ENCODE measurements at places on chromosomes 2 and 18. TPM values are rescaled to one million over a fixed set of nuclear protein-coding genes. Genes with fewer than 3 reads are reported as not detected.
A peak's percentile ranks its signal among the peaks of the same experiment; 100 is the strongest.

- H3K4me3 ChIP-seq: no peak overlapping the region
- DNase-seq: no peak
- H3K27me3 ChIP-seq: peaks cover 2% of the 10 kb centered on the region
- no peak overlapping the region for H3K27ac ChIP-seq
- no peaks in the 10 kb centered on the region for H3K36me3 ChIP-seq
Measured at GRCh38 chr2:150924878-150925277, 336.8 kb downstream of the RBM43 start.

Gene ZCCHC2
- total RNA-seq: 61.7 TPM

GRCh38 chr2:75560022-75560767 is 544 bp downstream of the EVA1A start:
- H3K4me3 ChIP-seq: peak overlapping the region; percentile 93
- H3K36me3 ChIP-seq: no peaks in the 10 kb centered on the region
- DNase-seq: peak; percentile 62
- peaks cover 22% of the 10 kb centered on the region for H3K4me1 ChIP-seq
- H3K27me3 ChIP-seq: peaks cover 44% of the 10 kb centered on the region

- H3K4me3 ChIP-seq: peak overlapping the region; percentile 29
- peaks cover 12% of the 10 kb centered on the region for H3K27me3 ChIP-seq
- peaks cover 7% of the 10 kb centered on the region for H3K36me3 ChIP-seq
Measured at GRCh38 chr2:65397122-65397521, 35.3 kb downstream of the SPRED2 start.

DNA sequence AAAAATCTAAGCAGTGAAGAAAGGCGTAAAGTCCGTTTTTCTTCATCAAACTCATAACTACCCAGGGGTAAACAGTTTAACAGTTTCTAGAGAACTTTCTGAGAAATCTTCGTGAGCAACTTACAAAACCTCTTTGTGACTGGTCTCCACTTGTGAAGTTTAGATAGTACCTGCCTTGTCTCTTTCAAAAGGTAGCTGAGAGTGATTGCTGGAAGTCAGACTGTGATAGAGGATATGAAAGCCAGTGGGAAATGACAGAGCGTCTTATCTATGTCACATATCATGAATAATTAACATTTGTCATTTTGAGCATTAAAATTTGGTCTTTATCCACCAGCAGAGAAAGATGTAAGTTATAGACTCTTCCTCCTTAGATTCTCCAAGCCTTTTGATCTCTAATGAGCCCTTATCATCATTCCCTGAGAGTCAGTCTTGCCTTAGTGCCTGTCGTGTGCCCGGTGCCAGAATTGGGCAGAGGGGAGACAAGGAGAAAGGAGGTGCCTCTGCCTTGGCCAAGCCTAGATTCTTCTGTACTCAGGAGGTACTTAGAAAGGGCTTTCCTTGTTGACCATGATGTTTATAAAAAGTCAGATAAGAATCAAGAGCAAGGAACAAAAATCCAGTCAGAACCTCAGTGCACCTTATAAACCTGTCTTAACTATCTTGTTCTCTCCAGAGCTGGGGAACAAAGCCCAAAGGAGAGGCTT is 205.1 kb upstream of the EPAS1 start:
- H3K4me3 ChIP-seq: no peak overlapping the region
- H3K4me1 ChIP-seq: peaks cover 4% of the 10 kb centered on the region
- H3K36me3 ChIP-seq: peaks cover 29% of the 10 kb centered on the region
- no peak for DNase-seq
- no peak overlapping the region for H3K27ac ChIP-seq
- H3K27me3 ChIP-seq: no peaks in the 10 kb centered on the region

Gene SLC4A5
- total RNA-seq: 3.6 TPM

GRCh38 chr18:8620845-8621244 is 11.6 kb downstream of the RAB12 start:
- peak overlapping the region; percentile 14 for H3K27ac ChIP-seq
- H3K4me3 ChIP-seq: no peak overlapping the region
- H3K27me3 ChIP-seq: no peaks in the 10 kb centered on the region
- DNase-seq: no peak
- peaks cover 37% of the 10 kb centered on the region for H3K4me1 ChIP-seq
- H3K36me3 ChIP-seq: peaks cover 64% of the 10 kb centered on the region

GRCh38 chr18:75209951-75210258 is 692 bp upstream of the TSHZ1 start:
- H3K27ac ChIP-seq: peak overlapping the region; percentile 98
- peaks cover 10% of the 10 kb centered on the region for H3K36me3 ChIP-seq
- DNase-seq: no peak
- H3K27me3 ChIP-seq: peaks cover 31% of the 10 kb centered on the region

GRCh38 chr2:79717364-79718007 is 204.6 kb downstream of the CTNNA2 start:
- no peaks in the 10 kb centered on the region for H3K36me3 ChIP-seq
- no peak overlapping the region for H3K27ac ChIP-seq
- H3K27me3 ChIP-seq: no peaks in the 10 kb centered on the region

GRCh38 chr2:60385648-60386047 is 167.8 kb downstream of the BCL11A start:
- H3K36me3 ChIP-seq: no peaks in the 10 kb centered on the region
- DNase-seq: no peak
- H3K27ac ChIP-seq: no peak overlapping the region

- no peak for DNase-seq
- no peaks in the 10 kb centered on the region for H3K4me1 ChIP-seq
- no peak overlapping the region for H3K4me3 ChIP-seq
- H3K36me3 ChIP-seq: no peaks in the 10 kb centered on the region
- H3K27ac ChIP-seq: no peak overlapping the region
Measured at GRCh38 chr2:5453220-5454050, 238.7 kb upstream of the SOX11 start.

DNA sequence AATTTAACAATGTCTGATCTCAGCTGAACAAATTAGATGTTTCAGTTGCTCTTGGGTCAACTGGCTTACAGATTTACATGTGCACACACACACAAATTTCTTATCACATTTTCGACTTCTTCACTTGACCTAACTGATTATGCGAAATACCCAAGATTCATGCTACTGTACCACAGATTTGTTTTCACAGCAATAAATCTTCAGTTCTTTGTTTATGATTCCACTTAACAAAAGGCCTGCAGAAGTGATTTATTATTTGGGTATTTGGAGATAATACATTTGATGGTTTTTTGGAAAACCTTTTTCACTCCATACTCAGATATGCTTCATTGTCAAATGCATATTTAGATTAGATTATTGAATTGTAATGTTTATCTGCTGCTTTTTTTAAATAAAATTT is 129.0 kb downstream of the GALNT1 start:
- DNase-seq: no peak
- no peak overlapping the region for H3K27ac ChIP-seq
- no peaks in the 10 kb centered on the region for H3K4me1 ChIP-seq
- H3K27me3 ChIP-seq: no peaks in the 10 kb centered on the region
- no peak overlapping the region for H3K4me3 ChIP-seq

DNA sequence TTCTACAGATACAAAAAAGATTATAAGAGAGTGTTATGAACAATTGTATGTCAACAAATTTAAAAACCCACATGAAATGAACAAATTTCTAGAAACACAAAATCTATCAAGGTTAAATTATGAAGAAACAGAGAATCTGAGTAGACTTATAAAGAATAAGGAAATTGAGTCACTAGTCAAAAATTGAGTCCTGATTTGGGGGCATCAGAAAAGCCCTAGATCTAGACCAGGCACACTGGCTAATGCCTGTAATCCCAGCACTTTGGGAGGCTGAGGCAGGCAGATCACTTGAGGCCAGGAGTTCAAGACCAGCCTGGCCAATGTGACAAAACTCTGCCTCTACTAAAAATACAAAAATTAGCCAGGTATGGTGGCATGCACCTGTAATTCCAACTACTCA is 15.3 kb upstream of the SPR start:
- H3K27ac ChIP-seq: no peak overlapping the region
- H3K27me3 ChIP-seq: peaks cover 62% of the 10 kb centered on the region
- H3K4me1 ChIP-seq: no peaks in the 10 kb centered on the region
- H3K4me3 ChIP-seq: no peak overlapping the region

Gene KATNAL2
- total RNA-seq: 0.43 TPM

DNA sequence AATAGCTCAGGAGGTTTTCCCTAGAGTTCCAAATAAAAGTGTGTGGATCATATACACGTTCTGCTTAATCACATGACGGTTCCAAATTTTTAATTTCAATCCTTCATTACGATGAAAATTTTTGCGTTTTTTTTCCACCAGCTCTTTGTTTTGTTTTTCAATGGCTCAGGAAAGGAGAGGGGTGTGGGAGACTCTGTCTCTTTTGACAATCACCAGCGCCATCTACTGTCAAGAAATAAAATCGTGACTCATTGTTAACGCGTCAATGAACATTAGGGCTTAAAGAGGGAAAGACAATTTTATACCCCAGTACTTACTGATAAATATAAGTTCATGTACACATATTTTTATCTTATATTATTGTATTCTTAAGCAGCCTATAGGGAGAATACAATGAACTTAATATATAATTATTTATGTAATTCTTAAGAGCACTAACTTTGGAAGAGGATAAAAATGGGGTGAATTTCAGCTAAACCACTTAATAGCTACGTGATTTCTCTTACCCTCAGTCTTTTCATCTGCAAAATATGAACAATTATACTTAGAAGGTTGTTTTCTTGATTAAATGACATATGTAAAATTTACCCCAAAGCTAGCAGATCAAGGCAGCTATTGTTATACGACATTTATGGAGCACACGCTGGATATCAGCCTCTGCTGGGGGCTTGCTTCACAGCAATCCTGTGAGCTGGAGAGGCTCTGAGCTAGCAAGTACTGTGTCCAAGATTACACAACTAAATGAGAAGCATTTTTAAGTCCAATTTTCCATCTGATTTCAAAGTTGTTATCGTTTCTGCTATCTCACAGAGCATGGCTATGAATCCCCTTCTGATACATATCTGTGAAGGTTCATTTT is 47.4 kb upstream of the RMDN2 start:
- no peak for DNase-seq
- peaks cover 4% of the 10 kb centered on the region for H3K4me1 ChIP-seq
- H3K27me3 ChIP-seq: peaks cover 10% of the 10 kb centered on the region

Gene STEAP3
- 0.19 TPM for total RNA-seq

Gene CCDC68
- not detected for total RNA-seq

DNA sequence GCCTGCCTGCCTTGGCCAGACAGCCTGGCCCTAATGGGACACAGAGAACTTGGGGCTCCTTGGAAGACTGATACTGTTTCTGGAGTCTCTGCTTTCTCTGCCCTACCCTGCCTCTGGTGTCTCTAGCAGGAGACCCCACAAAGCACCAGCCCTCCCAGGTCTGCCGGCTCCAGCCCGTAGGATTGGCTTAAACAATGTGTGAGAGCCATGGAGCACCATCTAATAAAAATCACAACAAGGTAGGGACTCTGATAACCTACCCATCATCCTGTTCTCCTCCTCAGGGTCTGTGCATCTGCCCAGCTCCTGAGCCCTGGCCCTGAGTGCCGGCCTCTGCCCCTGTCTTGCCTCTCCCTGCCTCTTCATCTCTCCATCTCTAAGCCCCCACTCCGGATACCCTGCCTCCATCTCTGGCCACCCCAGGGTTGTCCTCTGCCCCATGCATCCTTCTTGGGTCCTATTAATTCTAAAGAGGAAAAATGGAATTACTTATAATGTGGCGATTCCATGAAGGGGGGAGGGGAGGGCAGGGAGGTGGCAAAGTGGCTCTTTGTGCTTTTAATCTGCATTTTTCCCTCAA is 1.2 kb upstream of the ECEL1 start:
- no peak for DNase-seq
- H3K36me3 ChIP-seq: no peaks in the 10 kb centered on the region
- no peak overlapping the region for H3K4me3 ChIP-seq
- H3K27me3 ChIP-seq: peaks cover 45% of the 10 kb centered on the region
- H3K27ac ChIP-seq: no peak overlapping the region

- no peak overlapping the region for H3K27ac ChIP-seq
- H3K36me3 ChIP-seq: no peaks in the 10 kb centered on the region
- no peak overlapping the region for H3K4me3 ChIP-seq
Measured at GRCh38 chr2:216715402-216715974, 20.1 kb upstream of the IGFBP5 start.

GRCh38 chr2:229486673-229487072 is 215.6 kb upstream of the PID1 start:
- no peak for DNase-seq
- no peak overlapping the region for H3K4me3 ChIP-seq
- no peak overlapping the region for H3K27ac ChIP-seq
- no peaks in the 10 kb centered on the region for H3K27me3 ChIP-seq

Gene OTOS
- not detected for total RNA-seq

DNA sequence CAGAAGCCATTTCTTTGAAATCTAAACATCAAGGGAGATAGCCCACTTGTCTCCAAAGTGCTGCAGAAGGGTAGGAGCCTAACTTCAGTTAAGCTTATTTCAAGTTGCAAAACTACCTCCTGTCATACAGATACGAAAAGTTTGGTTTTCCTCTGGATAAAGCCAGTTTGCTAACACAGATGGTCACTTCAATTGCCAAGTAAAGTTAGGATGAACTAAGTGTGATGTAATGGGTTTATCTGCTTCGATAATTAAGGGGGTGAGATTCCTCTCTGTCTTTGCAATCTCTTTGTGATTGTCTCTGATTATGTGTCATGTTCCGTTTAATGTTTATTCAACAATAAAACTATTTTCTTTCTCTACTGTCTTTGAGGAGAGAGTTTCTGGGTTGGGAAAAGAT is 156.4 kb downstream of the SLC39A10 start:
- H3K27ac ChIP-seq: no peak overlapping the region
- DNase-seq: no peak
- peaks cover 2% of the 10 kb centered on the region for H3K27me3 ChIP-seq
- H3K36me3 ChIP-seq: no peaks in the 10 kb centered on the region
- H3K4me1 ChIP-seq: no peaks in the 10 kb centered on the region
- H3K4me3 ChIP-seq: no peak overlapping the region

Gene AFF3
- total RNA-seq: 2.2 TPM

GRCh38 chr2:71926089-71926447 is 221.6 kb downstream of the CYP26B1 start:
- no peaks in the 10 kb centered on the region for H3K36me3 ChIP-seq
- DNase-seq: no peak
- H3K4me3 ChIP-seq: no peak overlapping the region
- no peak overlapping the region for H3K27ac ChIP-seq
- H3K27me3 ChIP-seq: no peaks in the 10 kb centered on the region

Gene TAF1B
- total RNA-seq: 18.8 TPM

Gene KIF3C
- 12.8 TPM for total RNA-seq

- no peak overlapping the region for H3K27ac ChIP-seq
- no peak for DNase-seq
- no peaks in the 10 kb centered on the region for H3K4me1 ChIP-seq
- H3K27me3 ChIP-seq: no peaks in the 10 kb centered on the region
Measured at GRCh38 chr2:3968736-3969135, 265.4 kb downstream of the DCDC2C start.

Gene EPHA4
- total RNA-seq: 36.4 TPM

- H3K27ac ChIP-seq: no peak overlapping the region
- no peak overlapping the region for H3K4me3 ChIP-seq
- no peak for DNase-seq
- peaks cover 9% of the 10 kb centered on the region for H3K27me3 ChIP-seq
- H3K36me3 ChIP-seq: no peaks in the 10 kb centered on the region
- peaks cover 7% of the 10 kb centered on the region for H3K4me1 ChIP-seq
Measured at GRCh38 chr2:69116438-69116837, 103.5 kb downstream of the ANTXR1 start.

GRCh38 chr2:27363933-27364332 is 6.2 kb downstream of the EIF2B4 start:
- no peak overlapping the region for H3K27ac ChIP-seq
- no peak for DNase-seq
- no peaks in the 10 kb centered on the region for H3K27me3 ChIP-seq
- peaks cover 16% of the 10 kb centered on the region for H3K36me3 ChIP-seq

- no peaks in the 10 kb centered on the region for H3K36me3 ChIP-seq
- H3K27ac ChIP-seq: no peak overlapping the region
- H3K4me3 ChIP-seq: no peak overlapping the region
- H3K4me1 ChIP-seq: no peaks in the 10 kb centered on the region
- peaks cover 5% of the 10 kb centered on the region for H3K27me3 ChIP-seq
Measured at GRCh38 chr2:129754831-129755230, 224.6 kb upstream of the RAB6C start.

Gene BZW1
- total RNA-seq: 199 TPM
